Karpas-422 (cell line): ENCODE measurements at places on chromosomes 16 and 17.

DNA sequence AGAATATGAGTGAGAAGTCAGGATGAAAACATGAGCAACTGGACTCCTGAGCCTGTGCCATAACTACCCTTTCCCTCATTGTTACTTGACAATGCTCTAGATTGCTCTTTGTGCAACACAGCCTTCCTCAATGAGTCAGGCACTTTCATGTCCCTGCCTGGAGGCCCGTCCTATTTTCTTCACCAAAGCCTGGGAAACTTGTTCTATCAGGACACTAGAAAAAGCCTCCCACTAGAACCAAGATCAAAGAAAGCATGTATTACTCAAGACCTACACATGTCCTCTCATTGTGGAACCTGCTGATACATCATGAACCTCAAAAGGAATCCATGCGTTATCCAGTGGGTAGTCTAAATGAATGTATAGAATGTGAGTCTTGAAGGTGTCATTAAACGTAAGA, 624.5 kb downstream of the TOX3 start:
- no peak for DNase-seq

- no peak for DNase-seq
Measured at GRCh38 chr17:61406971-61407911, 7.6 kb downstream of the TBX2 start.

GRCh38 chr16:87954826-87955225, 3.6 kb downstream of the BANP start:
- no peak for DNase-seq

GRCh38 chr17:79360196-79360595, 250.7 kb downstream of the RBFOX3 start:
- no peak for DNase-seq

GRCh38 chr17:44448412-44448811, 54.8 kb downstream of the GPATCH8 start:
- DNase-seq, result no peak

DNA sequence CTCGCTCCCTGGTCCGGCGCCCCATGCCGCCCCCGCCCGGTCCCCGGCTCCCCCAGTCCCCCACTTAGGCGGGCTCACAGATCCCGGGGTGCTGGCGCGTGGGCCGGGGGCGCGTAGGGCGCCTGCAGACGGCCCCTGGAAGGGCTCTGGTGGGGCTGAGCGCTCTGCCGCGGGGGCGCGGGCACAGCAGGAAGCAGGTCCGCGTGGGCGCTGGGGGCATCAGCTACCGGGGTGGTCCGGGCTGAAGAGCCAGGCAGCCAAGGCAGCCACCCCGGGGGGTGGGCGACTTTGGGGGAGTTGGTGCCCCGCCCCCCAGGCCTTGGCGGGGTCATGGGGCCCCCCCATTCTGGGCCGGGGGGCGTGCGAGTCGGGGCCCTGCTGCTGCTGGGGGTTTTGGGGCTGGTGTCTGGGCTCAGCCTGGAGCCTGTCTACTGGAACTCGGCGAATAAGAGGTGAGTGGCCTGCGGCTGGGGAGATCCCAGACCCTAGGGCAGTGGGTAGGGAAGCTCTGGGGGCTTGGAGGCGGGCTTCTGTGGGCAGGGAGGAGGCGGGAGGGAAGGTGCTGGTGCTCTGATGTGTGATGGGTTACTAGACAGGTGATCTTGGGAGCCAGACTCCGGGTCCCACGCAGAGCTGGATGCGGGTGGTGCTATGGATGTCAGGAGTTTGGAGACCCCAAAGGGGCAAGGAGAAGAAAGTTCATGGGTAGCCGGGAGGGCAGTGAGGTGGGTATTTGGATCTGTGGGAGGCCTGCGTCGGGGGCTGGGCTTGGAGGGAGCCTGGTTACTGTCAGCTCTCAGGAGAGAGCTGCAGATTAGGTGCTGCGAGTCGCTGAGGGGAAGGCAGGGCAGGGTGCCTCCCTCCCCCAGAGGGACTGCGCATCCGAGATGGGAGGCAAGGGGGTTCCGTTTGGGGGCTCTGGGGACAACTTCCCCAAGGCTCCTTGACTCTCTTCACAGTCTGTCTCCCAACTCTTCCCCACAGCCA, 560 bp downstream of the EFNB3 start:
- no peak for DNase-seq

DNA sequence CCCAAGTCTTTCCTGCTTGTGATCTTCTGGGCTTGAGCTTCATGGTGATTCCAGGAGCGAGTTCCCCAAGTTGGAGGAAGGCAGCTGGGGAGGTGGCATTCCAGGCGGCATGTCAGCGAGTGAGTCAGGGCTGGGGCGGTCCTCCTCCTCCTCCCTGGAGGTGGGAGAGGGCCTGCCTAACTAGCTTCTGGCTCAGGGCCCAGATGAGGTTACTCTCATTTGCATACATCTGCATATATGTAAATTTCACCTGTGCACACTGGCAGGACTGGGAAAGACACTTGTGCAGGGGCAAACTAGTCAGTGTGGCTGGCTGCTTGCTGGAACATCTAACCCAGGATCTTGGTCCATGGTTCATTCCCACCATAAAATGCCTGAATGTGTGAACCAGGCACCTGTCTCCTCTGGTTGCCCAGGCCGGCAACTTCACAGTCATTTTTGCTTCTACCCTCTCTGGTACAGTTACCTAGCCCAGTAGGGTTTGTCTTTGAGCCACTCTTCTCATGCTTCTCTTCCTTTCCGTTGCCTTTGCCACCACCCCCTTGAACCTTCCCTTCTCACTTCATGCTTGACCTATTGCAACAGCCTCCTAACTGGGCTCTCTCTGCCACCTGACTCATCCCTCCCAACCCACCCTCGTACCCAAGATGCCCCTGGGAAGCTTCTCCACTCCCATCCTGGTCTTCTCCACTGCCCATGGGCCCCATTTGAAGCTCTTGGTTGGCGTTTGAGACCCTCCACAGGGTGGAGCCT, 9.6 kb upstream of the DLX4 start:
- peak; percentile 52 for DNase-seq

DNA sequence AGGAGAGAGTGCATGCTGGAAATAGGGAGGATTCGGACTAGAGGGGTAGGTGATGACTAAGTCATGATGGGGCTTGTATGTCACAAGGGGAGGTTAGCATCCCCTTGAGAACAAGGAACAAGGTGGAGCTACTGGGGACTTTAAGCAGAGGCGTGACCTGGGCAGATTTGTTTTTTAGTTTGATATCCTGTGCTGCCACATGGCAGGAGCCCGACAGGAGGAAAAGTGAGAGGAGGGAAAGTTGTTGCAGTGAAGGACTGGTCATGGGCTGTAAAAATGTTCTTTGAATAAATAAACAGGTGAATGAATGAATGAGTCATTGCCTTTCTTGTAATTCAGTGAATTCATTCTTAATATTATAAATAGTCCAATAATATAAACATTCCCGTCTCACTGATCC, 365.1 kb upstream of the CDH5 start:
- DNase-seq, result no peak

DNA sequence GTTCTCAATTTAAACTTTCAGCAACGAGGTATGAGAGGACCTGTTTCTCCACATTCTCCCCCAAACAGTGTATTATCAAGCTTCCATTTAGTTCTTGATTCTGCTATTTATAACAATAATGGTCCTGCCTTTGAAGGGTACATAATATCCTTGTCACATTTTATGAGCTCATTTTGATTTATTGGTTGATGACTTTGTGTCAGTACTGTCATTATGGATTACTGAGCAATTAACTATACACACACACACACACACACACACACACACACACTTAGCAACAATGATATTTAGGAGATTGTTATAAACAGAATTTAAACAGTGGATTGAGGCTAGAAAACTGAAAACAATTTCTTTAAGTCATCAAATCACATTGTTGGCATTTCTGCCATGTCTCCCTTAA, 7.0 kb downstream of the TMIGD1 start:
- DNase-seq, result no peak

DNA sequence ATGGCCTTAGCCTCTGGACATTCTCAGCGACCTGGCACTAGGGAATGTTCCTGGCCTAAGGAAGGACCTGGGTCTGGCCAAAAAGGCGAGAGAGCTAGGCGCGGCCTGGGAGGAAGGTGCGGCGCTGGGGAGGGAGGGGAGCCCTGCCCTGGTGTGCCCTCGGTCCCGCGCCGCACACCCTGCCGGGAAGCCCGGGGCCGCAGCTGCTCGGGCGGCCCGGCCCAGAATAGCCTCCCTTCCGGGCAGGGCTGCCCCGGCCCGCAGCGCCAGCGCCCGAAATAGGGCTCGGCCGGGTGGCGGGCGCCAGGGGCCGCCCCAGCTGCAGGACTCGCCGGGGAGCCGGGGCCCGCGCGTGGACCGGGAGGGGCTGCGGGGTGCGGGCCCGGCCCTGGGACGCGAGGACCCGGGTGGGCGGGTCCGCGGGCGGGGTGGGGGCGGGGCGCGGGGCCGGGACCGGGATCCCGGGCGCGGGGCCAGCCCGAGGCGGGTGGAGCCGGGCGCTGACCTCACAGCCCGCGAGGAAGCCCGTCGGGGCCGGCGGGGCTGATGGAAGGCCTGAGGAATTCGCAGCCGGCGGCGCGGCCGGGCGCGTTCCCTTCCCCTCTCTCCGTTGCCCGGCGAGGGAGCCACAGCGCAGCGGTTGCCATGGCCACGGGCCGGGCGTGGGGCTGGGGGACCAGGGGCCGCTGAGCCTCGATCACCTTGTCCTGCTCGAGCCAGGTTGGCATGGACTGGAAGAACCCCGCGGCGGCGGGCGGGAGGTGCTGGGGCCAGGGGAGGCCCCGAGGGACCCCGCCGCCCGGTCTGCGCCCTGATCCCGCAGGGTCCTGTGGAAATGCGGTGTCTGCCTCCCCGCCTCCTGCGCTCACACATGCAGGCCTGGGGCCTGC, 18.1 kb downstream of the SOCS3 start:
- no peak for DNase-seq

- DNase-seq, result no peak
Measured at GRCh38 chr16:53132406-53132805, 77.6 kb downstream of the CHD9 start.

DNA sequence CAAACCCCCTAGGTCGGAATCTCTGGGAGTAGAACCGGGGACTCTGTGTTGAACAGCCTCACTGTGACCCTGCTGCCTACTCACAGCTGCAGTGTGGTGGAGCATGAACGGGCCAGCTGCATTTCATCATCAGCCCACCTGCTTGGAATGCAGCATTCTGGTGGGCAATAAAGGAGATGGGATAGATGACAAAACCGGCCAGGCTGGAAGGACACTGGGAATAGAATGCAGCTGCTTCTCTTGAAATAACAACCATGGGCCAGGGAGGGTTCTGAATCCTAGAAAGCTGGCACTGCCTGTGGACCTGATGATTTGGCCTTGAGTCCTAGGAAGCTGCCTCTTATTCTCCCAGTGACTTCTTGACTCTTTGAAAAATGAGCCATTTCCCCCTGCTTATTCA, 23.5 kb downstream of the CFAP97D1 start:
- DNase-seq, result no peak

GRCh38 chr17:36614933-36615332, 13.6 kb downstream of the MRM1 start:
- DNase-seq, result no peak

DNA sequence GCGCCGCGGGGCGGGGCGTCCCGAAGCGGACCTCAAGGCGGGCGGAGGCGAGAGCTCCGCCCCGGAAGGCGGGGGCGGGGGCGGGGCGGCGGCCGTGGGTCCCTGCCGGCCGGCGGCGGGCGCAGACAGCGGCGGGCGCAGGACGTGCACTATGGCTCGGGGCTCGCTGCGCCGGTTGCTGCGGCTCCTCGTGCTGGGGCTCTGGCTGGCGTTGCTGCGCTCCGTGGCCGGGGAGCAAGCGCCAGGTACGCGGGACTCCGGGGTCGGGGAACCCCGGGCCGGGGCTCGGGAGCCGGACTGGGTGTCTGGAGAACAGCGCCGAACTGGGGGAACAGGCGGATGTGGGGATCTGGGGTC, at the start of gene TNFRSF12A:
TNFRSF12A (plus strand) TSS at position 122 of the 357 bp plus-strand sequence; CDS start at position 152, 30 bp downstream.
- DNase-seq, result peak; percentile 94

DNA sequence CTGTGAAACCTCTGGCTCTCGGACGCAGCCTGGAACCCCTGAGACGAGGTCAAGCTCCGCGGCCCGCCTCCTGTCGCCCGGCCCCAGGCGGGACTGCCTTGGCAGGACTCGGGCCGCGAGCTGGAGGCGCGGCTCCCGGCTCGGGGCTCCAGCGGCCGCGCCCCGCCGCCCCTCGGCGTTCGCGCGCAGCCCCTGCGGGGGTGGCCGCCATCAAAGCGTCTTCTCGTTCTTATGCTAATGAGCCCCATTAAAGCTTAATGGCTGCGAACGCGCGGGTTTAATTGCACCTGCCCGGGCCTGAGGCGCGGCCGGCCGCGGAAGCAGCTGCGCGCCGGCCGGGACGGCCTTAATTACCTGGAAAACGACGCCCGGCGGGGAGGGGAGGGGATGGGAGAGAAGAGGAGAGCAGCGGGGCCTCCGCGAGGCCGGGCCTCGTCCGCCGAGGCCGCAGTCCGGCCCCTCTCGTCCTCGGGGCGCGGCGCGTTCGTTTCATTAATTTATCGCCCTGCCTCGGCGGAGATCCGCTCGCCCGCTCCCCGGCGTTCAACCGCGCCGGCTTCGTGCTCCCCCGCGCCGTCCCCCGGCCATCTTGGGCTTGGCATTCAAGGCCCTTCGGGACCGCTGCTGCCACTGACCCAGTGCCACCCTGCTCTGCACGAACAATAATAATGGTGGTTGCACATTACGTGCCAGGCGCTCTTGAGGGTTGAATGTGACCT, 19.2 kb downstream of the RAI1 start:
- DNase-seq, result no peak

- DNase-seq, result peak; percentile 66
Measured at GRCh38 chr17:73595479-73595878, 48.8 kb downstream of the SDK2 start.

DNA sequence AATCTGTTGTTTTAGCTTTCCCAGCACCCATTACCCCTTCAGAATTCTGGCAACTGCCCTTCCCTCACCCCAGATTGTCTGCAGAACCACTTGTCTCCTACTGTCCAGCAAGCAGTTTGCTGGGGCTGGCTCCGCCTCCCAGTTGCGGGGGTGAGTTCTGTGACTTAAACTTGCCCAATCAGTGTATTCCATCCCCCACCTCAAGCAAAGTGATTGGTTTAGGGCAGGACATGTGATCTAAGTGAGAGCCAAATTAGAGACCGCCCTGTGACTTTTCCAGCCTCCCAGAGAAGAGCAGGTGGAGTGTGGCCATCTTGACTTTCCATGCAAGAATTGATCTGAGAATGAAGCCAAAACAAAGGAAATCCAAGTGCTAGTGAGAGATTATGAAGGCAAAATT, 22.7 kb upstream of the SRCIN1 start:
- DNase-seq, result peak; percentile 67

DNA sequence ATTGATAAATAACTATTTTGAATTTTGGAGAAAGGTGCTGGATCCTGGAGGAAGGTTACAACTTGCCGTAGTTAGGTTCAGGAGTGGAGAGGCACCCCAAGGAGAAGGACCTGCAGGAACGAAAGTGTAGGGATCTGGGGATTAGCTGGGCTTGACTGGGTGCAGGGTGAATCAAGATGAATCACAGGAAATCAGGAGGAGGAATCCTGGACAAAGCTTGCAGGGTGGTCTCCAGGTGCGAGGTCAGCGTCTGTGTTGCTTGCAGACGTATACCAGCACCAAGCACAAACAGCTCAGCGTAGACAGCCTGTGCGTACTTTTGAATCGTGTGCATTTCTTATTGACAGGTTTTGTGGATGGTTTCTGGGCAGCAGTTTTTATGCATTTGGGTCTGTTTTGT, 144.3 kb downstream of the MSI2 start:
- no peak for DNase-seq

- DNase-seq, result no peak
Measured at GRCh38 chr17:18377437-18378204, at the start of gene EVPLL. Gene EVPLL (plus strand): TSS chr17:18377778. CDS start chr17:18380938, 3,160 bp downstream.

GRCh38 chr16:80615735-80616134, 74.9 kb downstream of the DYNLRB2 start:
- DNase-seq, result no peak

GRCh38 chr16:68345351-68345810, 34.6 kb downstream of the PRMT7 start:
- DNase-seq, result no peak

GRCh38 chr17:10518271-10519037, at the start of gene MYH1:
Gene MYH1 (minus strand): TSS chr17:10518542. CDS start chr17:10516642, 1,900 bp downstream.
- DNase-seq, result no peak
